ENCODE measurements at places on chromosomes 11 and 22. TPM values are rescaled to one million over a fixed set of nuclear protein-coding genes. Genes with fewer than 3 reads are reported as not detected.

The CHRM1 gene
- 0.09 TPM for total RNA-seq

The GVQW3 gene
- 1.0 TPM for total RNA-seq

The MS4A15 gene
- not detected for total RNA-seq

The THY1 gene
- total RNA-seq: 11.0 TPM

The FDXACB1 gene
- 1.6 TPM for total RNA-seq

The OR8D2 gene
- not detected for total RNA-seq

All from bronchial smooth muscle cell (primary cell).